ENCODE measurements at places on chromosomes 6 and 20. TPM values are rescaled to one million over a fixed set of nuclear protein-coding genes. Genes with fewer than 3 reads are reported as not detected.

HLA-DPA1 gene
- total RNA-seq = 0.50 TPM

DNA sequence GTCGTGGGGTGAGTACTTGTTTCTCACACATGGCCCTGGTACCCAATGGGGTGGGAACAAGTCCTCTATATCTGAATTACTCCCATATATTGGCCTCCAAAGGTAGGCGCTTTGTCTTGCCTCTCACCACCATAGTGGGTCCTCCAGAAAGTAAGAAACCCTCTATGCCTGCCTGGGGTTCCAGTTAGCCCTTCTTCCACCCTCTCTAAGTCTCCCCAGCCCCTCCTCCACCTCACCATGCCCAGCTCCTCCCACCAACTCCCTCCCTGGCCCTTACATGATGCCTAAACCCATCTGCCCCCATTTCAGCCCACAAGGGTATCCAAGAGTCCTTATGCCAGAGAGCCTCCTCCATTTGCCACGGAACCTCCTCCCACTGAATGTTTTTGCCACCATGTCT lies 884 bp downstream of the TSPO2 start:
- no peak for DNase-seq
- no peaks in the 10 kb centered on the region for H3K36me3 ChIP-seq
- no peak overlapping the region for H3K27ac ChIP-seq
- peaks cover 9% of the 10 kb centered on the region for H3K4me1 ChIP-seq
- H3K4me3 ChIP-seq = no peak overlapping the region
- peaks cover 3% of the 10 kb centered on the region for H3K27me3 ChIP-seq

- no peak overlapping the region for H3K27ac ChIP-seq
- peaks cover 13% of the 10 kb centered on the region for H3K4me1 ChIP-seq
- H3K4me3 ChIP-seq = no peak overlapping the region
- H3K27me3 ChIP-seq = no peaks in the 10 kb centered on the region
- no peaks in the 10 kb centered on the region for H3K36me3 ChIP-seq
These were observed 105.2 kb downstream of the SMLR1 start for GRCh38 chr6:130932438-130932837.

- no peaks in the 10 kb centered on the region for H3K4me1 ChIP-seq
- H3K27ac ChIP-seq = no peak overlapping the region
- no peak for DNase-seq
- no peaks in the 10 kb centered on the region for H3K27me3 ChIP-seq
- no peak overlapping the region for H3K4me3 ChIP-seq
These were observed 218.0 kb upstream of the ARID1B start for GRCh38 chr6:156559162-156559690.

GRM1 gene
- 0.07 TPM for total RNA-seq

SLC44A4 gene
- 0.29 TPM for total RNA-seq

DNA sequence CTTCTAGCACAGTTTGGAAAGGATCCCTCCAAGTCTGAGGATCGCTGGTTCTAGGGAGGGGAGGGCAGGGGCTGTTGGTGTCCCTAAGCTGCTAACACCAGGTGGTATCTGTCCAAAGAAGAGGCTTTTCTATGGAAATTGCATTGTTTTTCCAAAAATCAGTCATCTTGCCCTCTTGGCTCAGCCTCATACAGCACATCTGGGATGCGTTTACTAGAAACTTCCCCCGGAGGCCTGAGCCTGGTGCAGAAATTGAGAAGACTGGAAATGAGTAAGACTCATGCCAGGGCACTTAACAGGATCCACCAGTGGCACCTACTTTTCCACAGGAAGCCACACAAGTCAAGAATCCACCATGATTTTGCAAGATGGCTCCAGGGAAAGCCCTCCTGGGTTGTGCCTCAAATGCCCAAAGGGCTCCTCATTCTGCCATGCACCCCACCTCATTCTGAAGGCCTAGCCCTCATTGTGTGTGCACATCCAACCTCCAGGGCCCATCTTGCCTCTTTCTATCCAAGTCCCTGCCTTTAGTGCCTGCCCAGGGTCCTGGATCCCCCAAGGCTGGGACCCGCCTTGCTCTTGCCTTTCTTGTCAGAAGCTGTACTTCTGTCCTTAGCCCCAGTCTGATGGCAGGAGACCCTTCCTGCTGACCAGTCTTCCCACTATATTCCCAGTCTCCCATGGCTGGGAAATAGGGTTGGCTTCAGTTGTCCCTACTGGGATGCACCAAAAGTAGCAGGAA lies 97.6 kb downstream of the MRPL14 start:
- no peaks in the 10 kb centered on the region for H3K36me3 ChIP-seq
- no peaks in the 10 kb centered on the region for H3K27me3 ChIP-seq
- no peak overlapping the region for H3K27ac ChIP-seq
- H3K4me1 ChIP-seq = peaks cover 6% of the 10 kb centered on the region

GRCh38 chr6:20791074-20791473 lies 256.8 kb downstream of the CDKAL1 start:
- DNase-seq = no peak
- H3K4me1 ChIP-seq = peaks cover 4% of the 10 kb centered on the region
- H3K36me3 ChIP-seq = no peaks in the 10 kb centered on the region

LPA gene
- not detected for total RNA-seq

- no peak overlapping the region for H3K4me3 ChIP-seq
- H3K36me3 ChIP-seq = peaks cover 4% of the 10 kb centered on the region
- no peaks in the 10 kb centered on the region for H3K27me3 ChIP-seq
These were observed 7.0 kb downstream of the ATXN1 start for GRCh38 chr6:16754274-16754673.

DNA sequence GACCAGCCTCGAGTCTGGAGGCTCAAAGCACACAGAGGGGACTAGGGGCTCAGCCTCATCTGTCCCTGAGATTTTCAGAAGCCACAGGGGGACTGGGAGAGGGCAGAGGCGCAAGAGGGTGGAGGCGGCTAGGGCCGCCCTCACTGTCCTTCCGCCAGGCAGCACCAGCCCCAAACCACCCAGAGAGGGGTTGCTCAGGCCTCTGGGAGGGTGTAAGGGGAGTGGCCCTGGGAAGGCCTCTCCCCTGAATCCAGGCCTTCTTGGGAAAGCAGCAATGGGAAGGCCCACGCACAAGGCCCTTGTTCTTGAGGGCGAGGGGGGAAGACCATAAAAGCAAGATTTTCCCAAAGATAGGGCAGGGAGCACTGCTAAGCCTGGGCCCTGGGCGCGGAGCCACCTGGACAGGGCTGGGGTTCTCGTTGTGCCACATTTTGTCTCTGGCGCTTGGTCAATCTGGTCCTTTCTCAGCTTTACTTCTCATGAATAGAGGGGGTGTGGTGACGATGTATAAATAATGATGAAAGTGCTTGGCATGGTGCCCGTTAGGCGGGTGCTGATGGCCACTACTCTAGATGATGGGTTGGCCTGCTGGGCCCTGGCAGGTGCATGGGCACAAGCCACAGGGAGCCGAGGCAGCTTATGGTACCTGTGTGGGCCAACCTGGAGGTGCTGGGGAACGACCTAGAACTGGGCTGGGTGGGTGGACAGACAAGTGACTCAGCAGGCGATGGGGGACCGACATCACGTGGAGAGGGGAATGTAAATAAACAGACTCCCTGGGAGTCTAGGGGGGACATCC lies 4.8 kb downstream of the SAMD10 start:
- no peak for DNase-seq
- peaks cover 33% of the 10 kb centered on the region for H3K4me1 ChIP-seq
- H3K4me3 ChIP-seq = no peak overlapping the region
- no peaks in the 10 kb centered on the region for H3K36me3 ChIP-seq

- H3K4me3 ChIP-seq = no peak overlapping the region
- no peak overlapping the region for H3K27ac ChIP-seq
- H3K27me3 ChIP-seq = no peaks in the 10 kb centered on the region
- no peaks in the 10 kb centered on the region for H3K4me1 ChIP-seq
- peak; percentile 6 for DNase-seq
- no peaks in the 10 kb centered on the region for H3K36me3 ChIP-seq
These were observed 143.3 kb downstream of the SMOC2 start for GRCh38 chr6:168584249-168584648.

- DNase-seq = no peak
- no peaks in the 10 kb centered on the region for H3K36me3 ChIP-seq
- H3K4me3 ChIP-seq = no peak overlapping the region
- peaks cover 7% of the 10 kb centered on the region for H3K4me1 ChIP-seq
- H3K27ac ChIP-seq = peak overlapping the region; percentile 63
- H3K27me3 ChIP-seq = peaks cover 70% of the 10 kb centered on the region
These were observed 3.3 kb upstream of the TBX18 start for GRCh38 chr6:84767526-84768201.

C20orf144 gene
- not detected for total RNA-seq

- no peaks in the 10 kb centered on the region for H3K36me3 ChIP-seq
- H3K27me3 ChIP-seq = no peaks in the 10 kb centered on the region
- H3K4me1 ChIP-seq = no peaks in the 10 kb centered on the region
- no peak overlapping the region for H3K27ac ChIP-seq
These were observed 31.8 kb downstream of the SAYSD1 start for GRCh38 chr6:39083231-39083634.

- no peaks in the 10 kb centered on the region for H3K4me1 ChIP-seq
- no peaks in the 10 kb centered on the region for H3K27me3 ChIP-seq
- H3K4me3 ChIP-seq = no peak overlapping the region
- DNase-seq = no peak
These were observed 16.4 kb downstream of the TOMM34 start for GRCh38 chr20:44943828-44944227.

GRCh38 chr6:18245079-18245478 lies 19.3 kb downstream of the DEK start:
- no peak for DNase-seq
- no peak overlapping the region for H3K27ac ChIP-seq
- no peak overlapping the region for H3K4me3 ChIP-seq
- H3K27me3 ChIP-seq = no peaks in the 10 kb centered on the region

MAP7 gene
- 3.3 TPM for total RNA-seq

Data from astrocyte (in vitro differentiated cells and primary cell).